ENCODE measurements at places on chromosomes 4 and X.
A peak's percentile ranks its signal among the peaks of the same experiment; 100 is the strongest.

- DNase-seq: peak; percentile 60
- peaks cover 46% of the 10 kb centered on the region for H3K4me1 ChIP-seq
- H3K4me3 ChIP-seq: 0 out of 2 replicates have a peak overlapping the region, but pooled peaks have one; percentile 20
- H3K27ac ChIP-seq: peak overlapping the region; percentile 41
- no peaks in the 10 kb centered on the region for H3K27me3 ChIP-seq
Measured at GRCh38 chr4:15402146-15402545, 25.7 kb upstream of the C1QTNF7 start.

- no peaks in the 10 kb centered on the region for H3K36me3 ChIP-seq
- no peak overlapping the region for H3K4me3 ChIP-seq
- no peaks in the 10 kb centered on the region for H3K27me3 ChIP-seq
- no peak overlapping the region for H3K27ac ChIP-seq
Measured at GRCh38 chr4:3533423-3533820, 1.2 kb upstream of the LRPAP1 start.

- H3K27ac ChIP-seq: 0 out of 2 replicates have a peak overlapping the region, but pooled peaks have one; percentile 79
- no peaks in the 10 kb centered on the region for H3K27me3 ChIP-seq
- no peak for DNase-seq
Measured at GRCh38 chr4:186684220-186684619, 39.4 kb downstream of the FAT1 start.

GRCh38 chrX:119189115-119189514, 47.0 kb upstream of the PGRMC1 start:
- H3K27me3 ChIP-seq: no peaks in the 10 kb centered on the region
- H3K36me3 ChIP-seq: no peaks in the 10 kb centered on the region
- peaks cover 7% of the 10 kb centered on the region for H3K4me1 ChIP-seq

DNA sequence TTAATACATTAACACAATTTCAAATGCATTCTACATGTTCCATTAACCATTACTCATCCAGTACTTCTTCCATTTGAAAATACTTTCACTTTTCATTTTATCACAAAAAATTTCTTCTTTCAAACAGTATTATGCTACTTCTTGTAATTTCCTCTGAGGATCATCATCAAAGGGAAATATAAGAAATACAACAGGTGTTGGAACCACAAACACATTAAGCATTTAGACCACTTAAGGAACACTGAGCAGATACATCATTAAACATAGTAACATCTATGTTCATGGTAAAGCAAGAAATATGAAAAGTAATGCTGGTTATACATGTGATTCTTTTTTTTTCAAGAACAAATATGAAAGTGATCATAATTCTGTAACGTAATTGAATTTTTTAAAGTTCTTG, 2207.0 kb downstream of the ARAP2 start:
- no peaks in the 10 kb centered on the region for H3K4me1 ChIP-seq
- no peaks in the 10 kb centered on the region for H3K36me3 ChIP-seq
- no peak overlapping the region for H3K4me3 ChIP-seq

DNA sequence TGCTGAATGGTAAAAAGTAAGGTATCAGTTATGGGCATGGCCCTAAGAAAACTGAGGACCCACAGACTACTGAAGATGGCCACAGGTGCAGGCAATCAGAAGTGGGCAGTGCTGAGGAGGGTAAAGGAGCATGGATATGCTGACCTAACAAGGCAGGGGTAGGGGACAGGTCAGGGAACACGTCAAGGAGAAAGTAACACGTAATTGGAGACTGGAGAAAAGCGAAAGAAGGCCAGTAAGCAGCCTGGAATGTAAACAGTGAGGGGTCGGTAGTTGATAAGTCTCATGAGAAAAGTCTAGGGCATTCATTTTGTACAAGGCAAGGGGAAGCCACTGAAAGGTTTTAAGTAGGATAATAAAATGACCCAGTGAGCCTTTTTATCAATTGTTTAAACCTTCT, 153.3 kb downstream of the PRDM5 start:
- H3K27me3 ChIP-seq: no peaks in the 10 kb centered on the region
- no peak overlapping the region for H3K4me3 ChIP-seq
- H3K27ac ChIP-seq: no peak overlapping the region
- no peaks in the 10 kb centered on the region for H3K4me1 ChIP-seq

DNA sequence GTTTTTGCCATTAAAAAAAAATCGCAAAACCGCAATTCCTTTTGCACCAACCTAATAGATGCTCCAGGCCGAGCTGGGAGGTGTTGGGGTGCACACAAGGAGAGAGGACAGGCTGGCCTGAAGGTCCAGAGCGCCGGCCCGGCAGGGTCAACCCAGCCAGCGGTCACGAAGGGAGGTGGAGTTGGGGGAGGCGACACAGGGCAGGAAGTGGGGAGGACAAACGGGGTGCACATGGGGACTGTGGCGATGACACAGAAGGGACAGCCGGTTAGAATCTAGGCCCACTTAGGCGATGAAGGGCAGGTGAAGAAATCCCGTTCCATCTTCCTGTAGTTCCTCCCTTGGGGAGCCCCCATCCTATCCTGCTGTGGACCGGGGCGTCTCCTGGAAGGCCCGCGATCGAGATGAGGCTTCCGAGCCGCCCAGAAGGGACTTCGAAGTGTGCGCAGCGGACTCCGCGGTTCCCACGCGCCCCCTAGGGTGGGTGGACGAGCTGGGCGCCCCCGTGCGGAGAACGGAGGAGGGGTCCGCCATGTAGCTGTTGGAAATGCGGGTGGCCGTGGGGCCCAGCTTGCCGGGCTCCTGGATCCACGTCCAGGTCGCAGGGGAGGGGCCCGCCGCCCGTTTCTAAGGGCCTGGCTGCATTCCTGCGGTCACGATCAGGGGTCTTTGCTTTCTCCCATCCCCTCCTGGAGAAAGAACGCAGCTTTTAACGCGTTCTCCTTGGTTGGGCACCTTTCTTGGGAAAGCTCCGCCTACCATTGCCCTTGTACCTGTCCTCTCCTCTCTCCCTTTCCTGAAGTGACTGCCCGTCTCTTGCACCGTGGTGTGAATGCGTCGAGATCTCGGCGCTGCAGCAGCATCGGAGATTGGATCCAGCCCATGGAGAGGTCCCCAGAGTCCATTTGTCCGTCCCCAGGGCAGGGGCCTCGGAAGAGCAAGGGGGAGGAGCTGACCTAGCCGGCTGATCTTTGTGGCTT, 17.0 kb upstream of the HPF1 start:
- peaks cover 6% of the 10 kb centered on the region for H3K27me3 ChIP-seq
- peak overlapping the region; percentile 31 for H3K4me3 ChIP-seq
- H3K4me1 ChIP-seq: no peaks in the 10 kb centered on the region
- no peak overlapping the region for H3K27ac ChIP-seq

DNA sequence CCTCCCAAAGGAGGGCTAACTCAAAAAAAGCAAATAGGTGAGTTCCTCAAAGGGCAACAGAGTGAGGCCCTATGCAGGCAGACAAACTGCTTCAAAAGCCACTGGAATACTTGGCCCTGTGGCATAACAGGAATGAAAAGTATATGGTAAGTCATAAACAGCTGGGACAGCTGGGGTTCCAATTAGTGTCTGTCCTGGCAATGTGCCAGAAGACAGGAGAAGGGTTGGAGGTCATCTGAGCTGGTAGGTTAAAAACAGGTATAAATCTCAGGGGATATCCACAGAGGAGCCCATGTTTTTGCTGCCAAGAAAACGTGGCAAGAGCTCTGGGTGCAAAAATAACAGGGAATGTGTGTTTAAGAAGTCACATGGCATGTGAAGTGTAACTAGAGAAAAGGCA, 111.6 kb downstream of the APOOL start:
- no peaks in the 10 kb centered on the region for H3K4me1 ChIP-seq
- H3K4me3 ChIP-seq: no peak overlapping the region
- no peaks in the 10 kb centered on the region for H3K27me3 ChIP-seq
- DNase-seq: no peak
- no peak overlapping the region for H3K27ac ChIP-seq

GRCh38 chr4:2591189-2591588, 54.7 kb downstream of the FAM193A start:
- H3K4me1 ChIP-seq: peaks cover 12% of the 10 kb centered on the region
- H3K27ac ChIP-seq: no peak overlapping the region
- no peaks in the 10 kb centered on the region for H3K36me3 ChIP-seq
- DNase-seq: peak; percentile 3
- H3K4me3 ChIP-seq: no peak overlapping the region

DNA sequence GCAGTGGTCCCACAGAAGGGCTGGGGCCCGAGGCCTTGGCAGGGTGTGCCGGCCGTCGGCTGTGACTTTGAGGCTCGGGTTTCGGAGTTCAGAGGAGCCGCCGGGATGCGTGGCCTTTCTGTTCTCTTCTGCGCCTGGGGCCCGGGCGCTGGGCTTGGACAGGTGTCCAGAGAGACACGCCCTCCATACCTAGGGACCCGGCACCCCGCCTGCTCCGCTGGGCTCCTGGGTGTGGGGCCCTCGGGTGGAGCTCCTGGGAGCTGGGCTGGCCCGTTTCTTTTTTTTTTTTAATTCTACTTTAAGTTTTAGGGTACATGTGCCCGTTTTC, 11.3 kb downstream of the FGFRL1 start:
- H3K36me3 ChIP-seq: no peaks in the 10 kb centered on the region
- no peaks in the 10 kb centered on the region for H3K4me1 ChIP-seq

DNA sequence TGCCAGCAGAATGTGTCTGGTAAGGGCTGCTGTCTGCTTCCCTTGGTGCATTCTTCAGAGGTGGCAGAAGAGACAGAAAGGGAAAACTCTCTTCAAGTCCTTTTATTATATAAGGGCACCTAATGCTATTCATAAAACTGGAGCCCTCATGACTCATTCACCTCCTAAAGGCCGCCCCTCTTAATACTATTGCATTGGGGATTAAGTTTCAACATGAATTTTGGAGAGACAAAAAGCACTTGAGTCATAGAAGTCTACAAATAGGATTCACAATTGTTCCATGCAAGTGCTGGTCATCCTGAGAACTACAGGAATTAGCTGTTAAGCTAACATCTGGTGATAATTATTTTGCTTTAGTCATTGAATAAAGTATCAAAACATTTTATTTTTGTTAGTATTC, 349.5 kb downstream of the HS3ST1 start:
- DNase-seq: peak; percentile 17
- H3K27ac ChIP-seq: no peak overlapping the region
- no peaks in the 10 kb centered on the region for H3K36me3 ChIP-seq
- no peak overlapping the region for H3K4me3 ChIP-seq

- H3K36me3 ChIP-seq: peaks cover 3% of the 10 kb centered on the region
- H3K27me3 ChIP-seq: no peaks in the 10 kb centered on the region
- peaks cover 9% of the 10 kb centered on the region for H3K4me1 ChIP-seq
- peak within 1 kb of the TSS; percentile 91 for H3K4me3 ChIP-seq
- peak; percentile 81 for DNase-seq
Measured at GRCh38 chrX:53686151-53686885, at the start of gene HUWE1. Gene HUWE1 (minus strand): TSS chrX:53686719. CDS start chrX:53654107, 32,612 bp downstream.

DNA sequence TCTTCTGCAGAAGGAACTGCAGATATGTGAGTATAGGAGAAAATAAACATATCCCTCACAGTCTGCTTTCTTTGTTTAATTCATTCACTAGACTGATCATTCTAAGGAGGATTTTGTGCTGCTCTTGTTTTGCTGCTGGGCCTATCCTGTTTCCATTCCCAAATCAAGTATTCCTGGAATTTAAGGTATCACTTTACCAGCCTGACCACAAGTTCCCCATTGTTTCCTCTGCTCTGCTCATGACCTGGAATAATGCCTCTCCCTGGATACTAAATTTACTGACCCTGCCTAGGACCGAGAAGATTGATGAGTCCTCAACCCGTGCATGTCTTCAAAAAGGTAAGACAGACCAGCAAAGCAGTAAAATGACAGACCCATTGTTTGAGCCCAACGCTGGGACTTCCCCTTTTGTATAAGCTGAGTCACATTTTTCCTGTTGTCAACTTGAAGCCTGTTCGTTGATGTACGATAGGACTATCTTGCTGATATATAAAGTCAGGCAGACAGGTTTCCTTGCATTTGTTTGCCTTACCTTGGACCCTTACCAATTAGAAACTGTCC, 85.5 kb upstream of the TET2 start:
- no peaks in the 10 kb centered on the region for H3K36me3 ChIP-seq
- no peak overlapping the region for H3K27ac ChIP-seq
- H3K27me3 ChIP-seq: no peaks in the 10 kb centered on the region
- H3K4me1 ChIP-seq: no peaks in the 10 kb centered on the region
- no peak overlapping the region for H3K4me3 ChIP-seq
- no peak for DNase-seq

- peaks cover 11% of the 10 kb centered on the region for H3K36me3 ChIP-seq
- H3K27me3 ChIP-seq: no peaks in the 10 kb centered on the region
- H3K27ac ChIP-seq: no peak overlapping the region
- peaks cover 19% of the 10 kb centered on the region for H3K4me1 ChIP-seq
- DNase-seq: no peak
Measured at GRCh38 chr4:20618731-20619130, 81.5 kb upstream of the PACRGL start.

DNA sequence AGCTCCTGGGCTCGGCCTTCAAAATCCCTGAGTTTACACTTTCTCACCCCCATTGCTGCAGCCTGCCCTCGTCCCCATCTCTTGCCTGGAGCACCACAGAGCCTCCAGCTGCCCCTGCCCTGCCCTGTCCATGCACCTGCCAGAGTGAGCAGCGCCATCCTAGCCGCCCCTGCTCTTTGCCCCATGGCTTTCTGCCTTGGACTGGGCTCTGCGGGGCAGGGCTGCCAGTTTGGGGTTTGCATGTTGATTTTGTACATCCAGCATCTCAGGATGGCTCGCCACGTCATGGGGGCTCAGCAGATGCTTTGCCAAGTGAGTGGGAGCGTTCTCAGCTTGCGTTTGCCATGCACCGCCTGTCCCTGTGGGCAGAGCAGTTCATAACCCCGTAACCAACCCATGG, 67.1 kb upstream of the HGFAC start:
- no peak for DNase-seq
- H3K4me1 ChIP-seq: peaks cover 20% of the 10 kb centered on the region
- no peak overlapping the region for H3K27ac ChIP-seq
- no peaks in the 10 kb centered on the region for H3K27me3 ChIP-seq
- H3K36me3 ChIP-seq: no peaks in the 10 kb centered on the region
- H3K4me3 ChIP-seq: no peak overlapping the region

DNA sequence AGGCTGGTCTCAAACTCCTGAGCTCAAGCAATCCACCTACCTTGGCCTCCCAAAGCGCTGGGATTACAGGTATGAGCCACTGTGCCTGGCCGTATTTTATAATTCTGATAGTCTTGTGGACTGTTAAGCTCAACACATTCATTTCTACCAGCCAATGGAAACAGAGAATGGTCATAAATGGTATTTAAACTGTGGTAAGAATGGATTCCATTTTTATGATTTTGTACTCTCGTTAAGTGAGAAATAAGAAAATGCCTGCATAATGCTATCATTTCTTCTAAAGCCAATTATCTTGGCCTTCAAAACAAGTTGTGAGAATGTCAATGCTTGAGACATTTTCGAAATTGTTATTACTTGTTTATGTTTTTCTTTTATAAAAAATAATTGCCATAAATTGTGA, 321.0 kb downstream of the IL15 start:
- H3K4me1 ChIP-seq: no peaks in the 10 kb centered on the region
- H3K27me3 ChIP-seq: no peaks in the 10 kb centered on the region
- H3K36me3 ChIP-seq: no peaks in the 10 kb centered on the region
- no peak for DNase-seq
- H3K4me3 ChIP-seq: no peak overlapping the region

- DNase-seq: no peak
- no peaks in the 10 kb centered on the region for H3K36me3 ChIP-seq
- no peaks in the 10 kb centered on the region for H3K27me3 ChIP-seq
Measured at GRCh38 chr4:164441109-164441508, 312.8 kb upstream of the SMIM31 start.

- H3K27me3 ChIP-seq: no peaks in the 10 kb centered on the region
- no peaks in the 10 kb centered on the region for H3K4me1 ChIP-seq
- peak; percentile 43 for DNase-seq
- no peak overlapping the region for H3K4me3 ChIP-seq
Measured at GRCh38 chr4:181674315-181674875, 568.8 kb upstream of the TENM3 start.

- H3K36me3 ChIP-seq: no peaks in the 10 kb centered on the region
- H3K4me3 ChIP-seq: no peak overlapping the region
- no peak for DNase-seq
- no peaks in the 10 kb centered on the region for H3K4me1 ChIP-seq
- no peak overlapping the region for H3K27ac ChIP-seq
Measured at GRCh38 chrX:153349952-153350351, 16.0 kb downstream of the ZNF275 start.

All from GM23248 (cell line).